Cortex of kidney (tissue), 1 donor: ENCODE measurements at places on chromosomes 2 and 18.

DNA sequence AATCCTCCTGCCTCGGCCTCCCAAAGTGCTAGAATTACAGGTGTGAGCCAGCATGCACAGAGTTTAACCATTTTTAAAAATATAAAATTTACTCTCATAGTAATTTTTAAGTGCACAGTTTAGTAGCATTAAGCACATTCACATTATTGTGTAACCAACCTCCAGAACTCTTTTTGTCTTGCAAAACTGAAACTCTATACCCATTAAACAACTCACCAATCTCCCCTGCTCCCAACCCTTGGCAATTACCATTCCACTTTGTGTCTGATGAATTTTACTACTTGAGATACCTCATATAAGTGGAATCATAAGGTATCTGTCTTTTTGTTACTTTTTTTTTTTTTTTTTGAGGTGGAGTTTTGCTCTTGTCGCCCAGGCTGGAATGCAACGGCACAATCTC is 112.5 kb downstream of the BMPR2 start:
- no peak for DNase-seq

DNA sequence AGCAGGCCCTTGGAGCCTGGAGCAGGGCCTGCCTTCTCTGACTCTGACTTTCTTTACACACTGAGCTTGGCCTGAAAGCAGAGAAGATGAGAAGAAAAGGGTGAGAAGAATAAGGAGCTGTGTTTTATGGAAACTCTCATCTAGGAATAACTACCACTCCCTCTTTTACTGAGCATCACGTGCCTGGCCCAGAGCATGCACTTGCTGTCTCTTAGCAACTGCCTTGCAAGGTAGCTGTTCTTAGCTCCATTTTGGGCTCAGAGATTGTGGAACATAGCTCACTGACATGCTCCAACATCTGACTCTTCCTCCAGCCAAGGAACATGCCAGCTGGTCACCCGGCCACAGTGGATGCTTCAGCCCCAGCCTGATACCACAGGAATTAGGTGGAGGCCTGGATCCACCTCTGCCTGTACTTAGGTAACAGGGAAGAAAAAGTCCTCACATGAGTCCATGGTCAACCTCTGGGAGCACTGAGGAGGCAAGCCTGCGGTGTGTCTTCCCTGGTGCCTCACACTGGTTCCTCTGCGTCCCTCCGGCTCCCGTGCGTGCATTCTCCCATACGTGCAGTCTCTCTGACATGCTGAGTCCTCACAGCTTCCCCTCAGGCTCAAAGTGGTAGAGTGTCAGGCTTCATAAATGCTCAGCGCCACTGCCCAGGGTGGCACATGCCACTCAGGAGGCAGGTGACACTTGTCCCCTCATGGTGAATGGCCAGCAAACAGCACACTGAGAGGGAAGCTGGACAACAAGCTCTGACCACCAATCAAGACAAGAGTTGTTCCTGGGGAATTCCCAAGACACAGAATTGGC is 35.7 kb downstream of the AMER3 start:
- no peak for DNase-seq

- no peak for DNase-seq
Measured at GRCh38 chr2:172137109-172137508, 34.4 kb upstream of the DLX2 start.

GRCh38 chr2:53512071-53512826 is 255.4 kb upstream of the CHAC2 start:
- no peak for DNase-seq

DNA sequence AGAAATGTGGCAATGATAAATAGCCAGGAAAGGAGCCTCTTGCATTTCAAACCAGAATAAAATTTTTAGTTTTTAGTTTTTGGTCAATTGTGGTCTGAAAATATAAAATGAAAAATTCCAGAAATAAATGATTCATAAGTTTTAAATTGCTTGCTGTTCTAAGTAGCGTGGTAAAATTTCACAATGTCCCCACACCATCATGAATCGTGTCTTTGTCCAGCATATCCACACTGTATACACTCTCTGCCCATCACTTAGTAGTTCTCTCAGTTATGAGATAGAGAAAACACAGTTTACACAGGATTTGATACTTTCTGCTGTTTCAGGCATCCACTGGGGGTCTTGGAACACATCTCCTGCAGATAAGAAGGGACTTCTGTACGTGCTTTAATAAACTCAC is 783.9 kb downstream of the TSN start:
- DNase-seq = no peak

DNA sequence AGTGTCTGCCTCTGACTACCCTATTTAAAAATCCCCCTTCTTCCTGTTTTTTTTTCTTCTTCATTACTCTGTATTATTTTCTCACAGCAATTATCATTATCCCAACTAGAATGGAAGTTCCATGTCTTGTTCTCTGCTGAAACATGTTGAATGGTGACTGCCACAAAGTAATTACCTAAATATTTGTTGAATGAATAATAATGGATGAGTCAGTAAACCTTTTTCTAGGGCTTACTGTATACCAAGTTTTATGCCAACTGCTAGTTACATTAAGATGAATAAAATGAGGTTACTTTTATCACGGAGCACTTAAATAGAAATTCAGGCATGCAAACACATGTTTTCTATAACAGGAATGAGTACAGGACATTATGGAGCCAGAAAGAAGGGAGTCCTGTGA is 490.6 kb downstream of the THSD7B start:
- no peak for DNase-seq

GRCh38 chr2:54672590-54673456 is 50.6 kb upstream of the EML6 start:
- no peak for DNase-seq

DNA sequence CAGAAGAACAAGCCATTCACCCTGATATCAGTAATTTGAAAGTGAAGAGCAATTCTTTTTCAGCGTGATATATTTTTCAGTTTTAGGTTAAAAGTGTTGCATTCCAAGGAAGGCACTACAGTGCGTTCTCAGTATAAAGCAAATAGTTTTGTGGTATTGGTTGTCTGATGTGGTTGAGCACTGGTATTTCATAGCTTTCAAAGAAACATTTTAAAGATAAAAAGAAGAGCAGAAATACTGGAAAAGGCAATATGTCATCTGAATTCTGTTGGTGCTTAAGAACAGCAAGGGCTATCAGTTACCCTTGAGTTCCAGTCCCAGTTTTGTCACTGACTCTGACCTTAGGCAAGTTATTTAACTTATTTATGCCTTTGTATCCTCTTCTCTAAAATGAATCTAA is 191.6 kb downstream of the BABAM2 start:
- DNase-seq = no peak

- no peak for DNase-seq
Measured at GRCh38 chr2:12162269-12163247, 416.1 kb downstream of the LPIN1 start.

GRCh38 chr2:203352604-203353255 is 24.5 kb downstream of the ABI2 start:
- DNase-seq = no peak

- no peak for DNase-seq
Measured at GRCh38 chr2:191158747-191159146, 8.0 kb upstream of the STAT4 start.

DNA sequence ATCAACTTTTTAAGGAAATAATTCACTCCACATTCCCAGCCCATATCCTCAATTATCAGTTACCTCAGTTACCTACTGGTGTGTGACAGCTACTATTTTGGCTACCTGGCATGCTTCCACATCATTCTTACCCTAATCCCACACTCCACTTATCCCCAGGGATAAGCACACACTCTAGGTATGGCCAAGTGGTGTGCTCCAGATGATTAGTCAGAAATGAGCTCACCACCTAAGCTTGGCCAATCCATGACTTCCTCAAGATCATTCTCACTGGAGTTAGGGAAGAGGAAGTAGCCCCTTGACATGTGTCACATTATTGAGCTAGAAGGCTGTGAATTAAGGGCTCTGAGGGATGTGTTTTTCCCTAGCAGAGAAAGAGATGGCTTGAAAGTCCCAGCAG is 20.9 kb upstream of the SMAD4 start:
- no peak for DNase-seq

- DNase-seq = no peak
Measured at GRCh38 chr18:69689121-69689759, 258.4 kb downstream of the CD226 start.

DNA sequence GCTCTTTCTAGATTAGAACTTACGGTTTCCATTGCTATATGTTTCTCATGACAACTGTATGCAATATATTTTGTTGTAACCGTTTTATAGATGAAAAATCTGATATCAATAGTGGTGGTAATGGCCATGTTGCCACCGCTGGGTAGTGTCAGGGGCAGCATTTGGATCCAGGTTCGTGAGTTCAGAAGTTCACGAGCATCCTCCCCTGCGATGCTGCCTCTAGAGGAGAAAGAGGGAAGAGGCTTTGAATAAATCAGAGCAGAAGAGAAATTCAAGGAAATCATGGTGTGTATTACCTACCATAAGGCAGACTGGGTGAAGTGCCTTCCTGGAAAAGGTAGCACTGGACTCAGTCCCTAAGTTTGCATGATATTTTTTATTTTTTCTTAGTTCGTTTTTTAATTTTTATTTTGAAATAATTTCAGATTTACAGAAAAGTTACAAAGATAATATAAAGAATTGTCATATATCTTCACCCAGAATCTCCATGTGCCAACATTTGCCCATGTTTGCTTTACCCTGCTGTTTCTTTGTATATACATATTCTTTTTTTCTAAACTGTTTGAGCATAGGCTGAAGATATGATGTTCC is 3.3 kb upstream of the ZBTB7C start:
- no peak for DNase-seq

DNA sequence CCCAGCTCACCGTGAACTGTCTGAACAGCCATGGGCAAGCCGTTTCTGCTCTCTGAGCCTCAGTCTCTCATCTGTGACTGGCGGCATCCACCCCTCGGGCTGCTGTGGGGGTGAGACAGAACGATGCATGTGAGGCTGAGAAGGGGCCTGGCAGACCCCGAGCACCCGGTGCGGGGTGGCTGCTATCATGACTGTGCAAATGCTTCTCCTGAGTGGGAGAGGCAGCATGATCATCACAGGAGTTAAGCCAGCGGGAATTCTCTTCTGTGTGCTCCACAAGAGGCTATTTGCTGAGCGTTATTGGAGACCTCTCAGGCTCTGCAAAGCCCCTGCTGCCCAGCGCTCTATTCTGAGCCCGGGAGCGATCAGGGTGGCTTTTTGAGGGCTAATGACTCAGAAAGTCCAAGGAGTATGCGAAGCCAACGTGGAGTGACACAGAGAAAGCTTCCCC is 45.8 kb upstream of the ID2 start:
- DNase-seq = no peak

DNA sequence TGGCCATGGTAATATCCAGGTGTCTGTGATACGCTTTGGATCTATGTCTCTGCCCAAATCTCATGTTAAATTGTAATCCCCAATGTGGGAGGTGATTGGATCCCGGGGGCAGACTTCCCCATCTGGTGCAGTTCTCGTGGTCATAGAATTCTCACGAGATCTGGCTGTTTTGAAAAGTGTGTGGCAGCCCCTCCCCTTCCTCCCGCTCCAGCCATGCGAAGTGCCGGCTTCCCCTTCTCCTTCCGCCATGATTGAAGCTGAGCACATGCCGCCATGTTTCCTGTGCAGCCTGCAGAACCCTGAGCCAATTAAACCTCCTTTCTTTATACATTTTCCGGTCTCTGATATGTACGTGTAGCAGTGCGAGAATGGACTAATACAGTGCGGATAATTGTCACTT is 42.5 kb downstream of the GPC1 start:
- no peak for DNase-seq

- DNase-seq = no peak
Measured at GRCh38 chr2:236631281-236631855, 61.7 kb downstream of the ACKR3 start.

DNA sequence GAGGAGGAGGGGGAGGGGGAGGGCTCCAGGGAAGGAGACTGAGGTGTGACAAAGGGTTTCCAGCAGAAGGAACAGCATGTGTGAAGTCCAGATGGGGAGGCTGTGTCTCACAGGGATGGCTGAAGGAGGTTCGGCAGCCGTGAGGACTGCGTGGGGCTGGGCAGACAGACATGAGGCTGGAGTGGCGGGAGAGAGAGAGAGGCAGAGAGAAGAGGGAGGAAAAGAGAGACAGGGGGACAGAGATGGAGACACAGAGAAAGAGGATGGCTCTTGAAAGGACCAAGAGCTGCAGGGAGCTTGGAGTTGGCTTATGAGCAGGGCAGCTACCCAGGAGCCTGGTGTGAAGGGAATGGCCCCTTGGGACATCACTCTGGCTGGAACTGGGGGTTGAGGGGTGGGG is 138.9 kb upstream of the ASB18 start:
- DNase-seq = no peak
